ENCODE measurements at places on chromosomes 2 and 18.

DNA sequence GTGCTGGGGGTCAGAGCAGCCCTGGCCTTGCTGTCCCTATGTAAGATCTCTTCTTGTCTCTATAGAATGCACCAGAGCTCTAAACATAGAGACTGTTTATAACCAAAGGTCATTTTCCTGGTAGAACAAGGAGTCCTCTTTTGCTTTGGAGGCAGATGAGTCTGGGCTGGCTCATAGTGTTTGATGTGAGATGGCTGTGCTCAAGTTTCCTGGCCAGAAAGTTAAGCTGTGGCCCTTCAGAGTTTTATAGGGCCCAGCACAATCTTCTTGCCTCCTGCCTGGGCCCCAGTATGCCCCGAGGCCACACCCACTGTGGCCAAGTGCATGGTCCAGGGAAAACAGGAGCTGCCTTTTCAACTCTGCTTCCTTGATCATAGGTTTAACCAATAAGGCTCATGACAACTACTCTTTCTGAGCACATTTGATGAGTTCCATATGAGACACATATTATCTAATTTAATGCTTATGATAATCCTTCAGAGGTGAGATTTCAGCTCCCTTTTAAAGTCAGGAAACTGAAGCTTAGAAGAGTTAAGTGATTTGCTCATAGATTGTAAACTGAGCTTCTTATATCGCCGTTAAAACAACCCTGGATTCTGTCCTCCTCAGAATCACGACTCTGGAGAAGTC lies 66.3 kb downstream of the MYCN start:
- no peak for DNase-seq

DNA sequence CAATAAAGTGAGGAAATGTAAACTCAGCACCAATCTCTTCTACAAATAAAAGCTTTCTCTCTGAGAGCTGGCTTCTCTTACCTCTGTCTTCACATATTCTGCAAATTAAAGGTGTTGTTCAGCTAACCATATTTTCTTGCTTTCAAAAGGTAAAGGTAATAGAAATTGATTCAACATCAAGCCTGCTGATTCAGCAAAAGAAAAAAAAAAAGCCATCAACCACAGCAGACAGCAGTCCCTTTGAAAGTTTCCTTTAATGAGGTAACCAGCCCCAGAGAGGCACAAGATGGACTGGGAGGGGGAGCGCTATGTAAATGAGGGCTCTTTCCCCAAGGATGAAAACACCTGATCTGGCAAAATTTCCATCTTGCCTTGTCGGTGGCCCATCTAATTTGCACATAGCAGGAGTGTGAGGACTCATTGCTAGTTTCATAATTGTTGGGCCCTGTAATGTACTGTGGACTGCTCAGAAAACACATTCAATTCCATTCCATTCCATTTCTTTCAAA lies 154.9 kb upstream of the SOX11 start:
- no peak for DNase-seq

DNA sequence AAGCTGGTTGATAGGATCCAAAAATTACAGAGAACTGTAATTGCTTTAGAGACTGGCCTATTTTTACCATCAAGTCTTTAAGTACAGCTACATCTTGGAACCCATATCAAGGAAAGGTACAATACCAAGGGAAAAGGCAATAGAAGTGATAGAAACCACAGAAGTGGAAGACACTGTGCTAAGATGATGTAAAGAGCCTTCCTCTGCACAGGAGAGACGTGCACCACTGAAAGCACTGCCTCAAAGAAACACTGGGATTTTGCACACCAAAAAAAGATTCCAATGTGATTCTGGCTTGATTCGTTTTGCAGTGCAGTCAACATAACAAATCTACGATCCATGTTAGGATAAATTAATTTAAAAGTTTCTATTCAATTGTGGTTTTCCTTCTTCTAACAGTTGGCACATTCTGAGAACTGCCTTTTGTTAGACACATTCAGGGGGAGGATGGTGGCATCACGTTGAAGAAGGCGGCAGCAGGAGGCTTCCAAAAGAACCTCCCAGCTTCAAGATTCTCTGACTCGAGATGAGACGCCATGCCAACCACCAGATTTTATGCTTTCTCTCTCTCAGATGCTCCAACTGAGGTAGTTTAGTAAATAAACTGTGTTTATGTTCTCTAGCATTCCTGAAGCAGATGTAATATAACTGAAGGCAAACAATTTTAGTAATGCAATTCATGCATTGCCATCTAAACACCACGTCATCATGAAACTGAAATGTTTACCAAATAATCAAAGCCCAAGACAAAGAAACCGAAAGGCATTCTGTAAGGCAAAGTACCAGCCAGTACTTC lies 102.9 kb downstream of the BCL2 start:
- DNase-seq = no peak

DNA sequence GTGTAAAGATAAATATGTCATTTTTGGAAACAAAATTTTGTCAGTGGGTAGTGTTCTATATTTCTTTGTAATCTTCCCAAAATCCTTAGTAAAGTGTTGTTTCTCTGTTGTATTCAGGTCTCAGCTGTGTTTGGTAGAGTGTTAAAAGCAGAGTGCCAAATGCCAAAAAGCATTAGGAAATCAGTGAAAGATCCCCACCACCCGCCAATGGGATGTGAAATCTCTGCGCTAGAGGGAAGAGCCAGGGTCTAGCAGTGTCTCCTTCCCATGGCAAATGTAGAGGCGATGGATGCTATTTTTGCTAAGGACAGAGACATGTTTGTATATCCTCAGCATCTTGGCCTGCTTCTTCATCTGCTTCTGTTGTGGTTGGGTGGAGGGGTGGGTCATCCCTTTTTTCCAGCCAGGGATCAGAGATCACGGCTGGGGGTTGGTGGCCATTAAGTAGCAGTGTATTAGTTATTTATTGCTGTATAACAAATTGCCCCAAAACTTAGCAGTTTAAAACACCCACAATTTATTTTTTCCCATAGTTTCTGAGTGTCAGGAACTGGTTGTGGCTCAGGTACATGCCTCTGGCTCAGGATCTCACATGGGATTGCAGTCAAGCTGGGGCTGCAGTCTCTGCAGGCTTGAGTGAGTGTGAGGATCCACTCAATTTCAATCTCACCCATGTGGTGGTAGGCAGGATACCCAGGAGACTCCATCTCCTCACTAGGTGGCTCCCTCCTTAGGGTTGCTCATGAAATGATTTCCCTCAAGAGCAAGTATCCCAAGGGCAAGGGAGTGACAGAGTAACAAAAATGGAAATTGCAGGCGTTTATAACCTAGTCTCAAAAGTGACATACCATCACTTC lies 211.9 kb downstream of the MYCN start:
- DNase-seq = no peak

- DNase-seq = no peak
Measured at GRCh38 chr2:212682937-212683336, 144.3 kb upstream of the ERBB4 start.

DNA sequence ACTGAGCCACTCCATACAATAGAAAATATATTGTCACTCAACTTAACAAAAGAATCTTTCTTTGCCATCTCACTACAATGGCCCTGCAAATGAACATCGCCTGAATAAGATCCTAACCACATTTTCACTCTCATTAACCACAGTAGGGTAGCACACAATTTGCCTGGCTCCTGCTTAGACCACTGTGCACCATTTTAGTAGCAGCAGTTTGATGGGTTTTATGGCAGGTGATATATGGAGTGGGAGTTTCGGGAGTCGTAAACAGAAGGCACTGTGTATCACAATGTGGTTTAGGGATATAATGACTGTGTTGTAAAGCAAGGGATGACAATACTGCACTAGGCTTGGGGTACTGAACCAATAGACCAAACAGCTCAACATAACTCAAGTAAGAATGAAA lies 617.4 kb downstream of the BCL11A start:
- DNase-seq = no peak

DNA sequence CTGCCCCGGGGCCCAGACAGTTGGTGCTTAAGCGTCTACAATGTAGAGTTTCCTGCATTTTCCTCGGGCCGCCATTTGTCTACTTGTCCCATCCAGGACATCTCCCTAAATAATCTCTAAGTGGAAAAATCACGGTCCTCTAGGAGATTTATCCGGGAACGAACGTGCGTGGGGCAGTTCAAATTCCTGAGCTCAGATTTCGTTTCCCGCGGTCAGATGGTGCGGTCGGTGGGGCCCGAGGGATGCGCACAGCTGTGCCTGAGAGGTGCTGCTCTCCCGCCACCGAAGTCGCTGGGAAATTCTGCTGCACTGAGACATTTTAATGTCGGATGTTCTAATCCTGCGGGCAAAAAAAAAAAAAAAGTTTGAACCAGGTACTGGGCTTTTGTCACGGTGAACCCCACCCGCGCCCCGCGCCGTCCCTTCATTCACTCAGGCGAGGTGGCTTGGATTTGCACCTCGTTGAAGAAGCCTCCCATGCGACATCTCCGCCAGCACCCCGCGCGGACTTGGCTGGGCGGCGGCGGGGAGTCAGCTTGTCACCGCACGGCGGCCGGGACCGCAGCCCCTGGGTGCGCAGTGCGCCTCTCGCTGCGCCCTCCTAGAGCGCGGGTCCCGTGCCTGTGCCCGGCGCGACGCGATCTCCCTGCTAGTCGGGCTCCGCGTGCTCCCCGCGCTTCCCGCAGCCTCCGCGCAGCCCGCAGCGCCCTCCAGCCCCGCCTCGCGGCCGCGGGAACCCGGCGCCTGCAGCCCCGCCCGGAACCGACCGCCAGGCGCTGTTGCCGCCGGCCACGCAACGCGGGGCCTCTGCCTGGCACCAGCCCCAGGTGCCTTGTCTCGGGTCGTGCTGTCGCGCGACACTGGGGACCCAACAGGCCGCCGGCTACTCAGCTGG lies 191.9 kb upstream of the TCF4 start:
- DNase-seq = no peak

DNA sequence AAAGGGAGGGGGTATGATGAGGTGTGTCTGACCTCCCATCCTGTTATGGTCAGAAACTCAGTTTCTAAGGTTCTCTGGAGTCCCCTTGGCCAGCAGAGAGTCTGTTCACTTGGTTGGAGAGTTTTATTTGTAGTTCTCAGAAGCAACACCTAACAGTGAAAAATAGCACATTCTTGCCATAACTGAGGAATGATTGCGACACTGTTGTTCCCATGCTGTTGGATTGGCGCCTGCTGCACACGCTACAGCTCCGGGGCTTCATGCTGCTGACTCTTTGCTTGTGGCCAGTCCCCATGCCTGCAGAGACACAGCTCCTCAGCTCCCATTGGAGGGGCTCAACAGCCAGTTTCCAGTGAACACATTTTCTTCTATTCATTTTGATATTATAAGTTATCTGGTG lies 42.1 kb downstream of the TPGS2 start:
- no peak for DNase-seq

DNA sequence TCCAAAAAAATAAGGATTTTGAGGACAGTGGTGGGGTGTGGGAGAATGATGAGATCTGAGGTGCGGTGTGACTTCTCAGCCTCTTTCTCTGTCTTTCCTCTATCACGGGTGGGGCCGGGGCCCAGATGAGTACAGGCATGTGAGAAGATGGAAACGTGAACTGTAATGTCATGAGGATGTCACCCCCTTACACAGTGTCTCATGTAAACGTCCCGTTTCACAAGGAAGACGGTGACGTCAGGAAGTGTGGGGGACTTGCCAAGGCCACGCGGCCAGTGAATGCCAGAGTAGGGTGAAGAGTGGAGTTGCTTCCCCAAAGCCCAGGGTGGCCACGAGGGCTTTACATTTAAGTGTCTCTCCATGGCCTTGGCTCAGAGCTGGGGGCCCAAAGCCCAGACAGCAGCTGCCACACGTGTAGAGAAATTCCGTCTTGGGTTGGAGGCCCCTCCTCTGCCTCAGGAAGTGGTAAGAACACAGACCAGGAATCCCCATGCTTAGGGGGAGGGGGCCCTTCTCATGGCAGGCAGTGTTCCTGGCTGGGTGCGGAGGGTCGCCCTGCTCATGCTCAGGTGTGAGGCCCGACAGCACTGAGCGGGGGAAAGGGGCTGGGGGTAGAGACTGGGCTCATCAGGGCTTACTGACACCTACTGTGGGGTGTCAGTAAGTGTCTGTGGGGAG lies 80.9 kb upstream of the SMAD7 start:
- DNase-seq = peak; percentile 16

DNA sequence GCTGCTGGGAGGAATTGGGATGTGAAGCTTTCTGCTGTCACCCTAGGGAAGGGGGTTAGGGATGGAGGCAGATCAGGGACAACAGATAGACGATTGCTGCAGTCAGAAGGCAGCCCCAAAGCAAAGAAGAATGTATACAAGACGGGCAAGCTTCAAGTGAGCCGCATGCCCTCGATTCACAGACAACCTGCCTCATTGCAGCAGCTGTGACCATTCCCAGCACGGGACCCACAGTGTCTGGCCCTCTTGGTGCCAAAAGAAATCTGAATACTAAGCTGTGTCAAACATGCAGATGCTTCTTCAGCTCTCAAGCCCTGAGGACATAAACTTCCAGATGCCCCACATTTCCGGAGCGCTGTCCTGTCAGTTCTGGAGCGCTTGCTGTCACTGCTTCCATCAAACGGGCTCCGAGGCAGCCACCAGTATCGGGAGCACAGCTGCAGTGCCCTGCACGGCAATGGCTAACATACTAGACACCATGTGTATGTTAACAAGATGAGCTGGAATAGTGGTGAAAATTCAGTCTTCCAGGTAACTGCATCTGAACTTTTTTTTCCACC lies 33.8 kb downstream of the PRELID3A start:
- no peak for DNase-seq

GRCh38 chr2:176151442-176152287 lies at the start of gene HOXD4:
Gene HOXD4 (plus strand): TSS chr2:176151550. CDS start chr2:176151634, 84 bp downstream.
- DNase-seq = no peak

- DNase-seq = no peak
Measured at GRCh38 chr2:205411558-205411957, 270.7 kb upstream of the NRP2 start.

GRCh38 chr2:27566628-27567027 lies 16.2 kb upstream of the ZNF512 start:
- no peak for DNase-seq

GRCh38 chr2:234071664-234072063 lies 21.2 kb downstream of the SPP2 start:
- DNase-seq = no peak

DNA sequence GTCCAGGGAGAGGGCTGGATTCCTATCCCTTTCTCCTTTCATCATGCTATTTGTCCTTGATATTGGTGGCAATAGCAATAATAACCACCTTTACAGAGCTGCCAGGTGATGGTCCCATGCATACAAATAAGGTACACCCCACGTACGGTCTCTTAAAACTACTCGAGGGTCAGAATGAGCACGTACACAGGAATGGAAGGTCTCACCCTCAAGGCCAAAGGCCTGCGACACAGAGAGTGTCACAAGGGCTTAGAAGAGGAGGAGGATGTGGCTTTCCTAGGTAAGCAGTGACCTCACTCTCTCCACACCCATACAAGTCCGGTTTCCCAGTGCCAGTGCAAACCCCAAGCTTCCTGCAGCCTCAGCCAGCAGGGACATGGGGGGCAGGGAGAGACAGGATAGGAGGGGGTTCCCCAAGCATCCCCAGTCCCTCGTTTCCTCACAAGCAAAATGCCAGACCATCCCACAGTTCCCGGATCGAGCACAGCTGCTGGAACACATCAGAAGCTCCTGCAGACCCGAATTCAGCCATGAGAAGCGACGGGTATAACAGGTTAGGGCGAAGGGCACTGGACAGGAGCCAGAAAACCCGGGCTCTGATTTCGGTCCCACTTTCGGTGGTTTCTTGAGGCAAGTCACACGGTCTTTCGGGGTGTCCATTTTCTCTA lies 49.2 kb downstream of the PLB1 start:
- no peak for DNase-seq

All from stimulated activated CD4-positive, alpha-beta T cell treated with anti-CD3 and anti-CD28 coated beads, Interleukin-1b, Interleukin-23, amount 100 ng/mL, for 4 hours (primary cell).